ENCODE measurements at places on chromosomes 3 and 15.

GRCh38 chr3:184126006-184126405, 9.2 kb upstream of the EIF2B5 start:
- DNase-seq: no peak

- no peak for DNase-seq
Measured at GRCh38 chr3:61250784-61251173, 473 bp downstream of the FHIT start.

- no peak for DNase-seq
Measured at GRCh38 chr3:188417271-188417696, 263.3 kb downstream of the LPP start.

DNA sequence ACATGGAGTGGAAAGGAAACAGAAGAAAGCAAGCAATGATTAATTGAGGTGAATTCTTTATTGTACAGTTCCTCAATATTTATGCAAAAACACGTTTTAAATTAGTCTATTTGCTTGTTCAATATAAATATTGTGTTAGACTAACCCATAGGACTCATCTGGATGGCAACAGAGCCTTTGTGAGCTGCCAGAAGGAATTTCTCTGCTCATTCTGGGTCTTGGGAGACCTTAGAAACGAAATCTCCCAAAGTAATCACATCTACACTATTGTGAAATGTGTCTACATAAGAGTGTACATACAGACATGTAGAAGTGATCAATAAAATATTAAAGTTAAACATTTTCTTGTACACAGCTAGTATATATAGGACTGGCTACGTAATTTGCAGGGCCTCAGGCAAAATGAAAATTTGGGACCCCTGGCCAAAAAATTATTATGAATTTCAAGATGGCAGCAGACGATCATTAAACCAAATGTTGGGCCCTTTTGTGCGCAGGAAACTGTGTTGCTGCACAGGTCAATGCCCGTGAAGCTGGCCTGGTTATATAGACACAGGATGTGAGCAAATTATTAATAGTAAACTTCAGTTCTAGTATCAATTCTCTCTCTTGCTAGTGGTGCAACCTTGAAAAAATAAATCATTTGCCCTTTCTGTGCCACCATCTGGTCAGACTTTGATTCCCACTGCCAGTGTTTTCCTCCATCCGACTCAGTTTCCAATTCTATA, 83.3 kb downstream of the MINAR1 start:
- DNase-seq: no peak

GRCh38 chr3:12878141-12878574, 36.8 kb upstream of the RPL32 start:
- DNase-seq: no peak

- DNase-seq: no peak
Measured at GRCh38 chr3:37726525-37727290, 135.0 kb upstream of the CTDSPL start.

- DNase-seq: no peak
Measured at GRCh38 chr3:131739211-131739610, 236.4 kb upstream of the MRPL3 start.

DNA sequence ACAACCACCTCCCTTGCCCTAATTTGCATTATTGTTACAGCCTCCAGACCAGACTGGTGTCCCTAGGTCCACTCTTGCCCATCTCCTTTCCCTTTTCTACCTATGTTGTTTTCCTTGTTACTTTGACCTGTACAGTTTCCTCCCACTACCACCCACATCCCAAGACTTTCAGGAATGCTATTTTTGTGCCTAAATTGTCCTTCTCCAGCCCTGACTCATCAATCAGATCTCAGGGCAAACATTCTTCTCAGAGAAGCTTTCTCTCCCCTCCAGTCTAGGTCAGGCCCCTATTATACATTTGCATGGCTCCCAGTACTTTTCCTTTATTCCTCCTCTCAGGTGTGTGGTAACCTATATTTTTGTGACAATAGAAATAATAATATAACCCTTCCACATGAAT, 241.5 kb downstream of the IGSF11 start:
- DNase-seq: peak; percentile 74

DNA sequence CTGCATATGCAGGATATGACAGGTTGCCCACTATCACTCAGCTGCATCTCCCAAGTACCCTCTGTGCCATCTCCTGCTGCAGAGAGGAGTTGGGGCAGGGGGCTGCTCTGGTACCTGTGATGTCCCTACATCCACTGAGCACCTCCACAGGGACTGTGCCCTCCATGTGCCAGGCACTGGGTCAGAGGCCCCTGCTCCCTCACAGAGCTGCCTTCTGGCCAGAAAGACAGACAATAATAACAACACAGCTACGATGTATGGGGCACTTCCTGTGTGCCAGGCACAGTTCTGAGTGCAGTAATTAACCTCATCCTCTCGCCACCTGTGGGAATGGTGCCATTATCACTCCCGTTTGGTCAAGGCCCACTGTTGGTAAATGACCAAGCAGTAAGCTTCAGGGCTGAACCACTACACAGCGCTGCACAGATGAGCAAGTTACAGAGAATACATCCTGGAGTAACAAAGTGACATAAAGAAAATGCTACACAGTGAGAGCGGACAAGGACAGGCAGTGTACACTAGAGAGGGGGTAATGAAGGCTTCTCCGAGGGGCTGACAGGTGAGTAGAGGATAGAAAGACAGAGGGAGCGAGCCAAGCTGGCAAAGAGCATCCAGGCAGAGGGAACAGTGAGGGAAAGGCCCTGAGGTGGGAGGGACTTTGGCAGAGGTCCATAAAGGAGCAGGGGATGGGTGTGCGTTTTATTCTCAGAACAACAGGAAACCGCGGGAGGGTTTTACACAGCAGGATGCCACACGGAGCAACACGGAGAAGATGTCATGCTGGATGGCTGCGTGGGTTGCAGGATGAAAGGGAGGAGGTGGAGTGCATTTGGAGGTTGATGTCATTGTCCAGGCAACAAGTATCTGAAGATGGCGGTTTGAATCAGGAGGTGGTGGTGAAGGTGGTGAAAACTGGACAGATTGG, 13.6 kb downstream of the WNT7A start:
- DNase-seq: no peak

DNA sequence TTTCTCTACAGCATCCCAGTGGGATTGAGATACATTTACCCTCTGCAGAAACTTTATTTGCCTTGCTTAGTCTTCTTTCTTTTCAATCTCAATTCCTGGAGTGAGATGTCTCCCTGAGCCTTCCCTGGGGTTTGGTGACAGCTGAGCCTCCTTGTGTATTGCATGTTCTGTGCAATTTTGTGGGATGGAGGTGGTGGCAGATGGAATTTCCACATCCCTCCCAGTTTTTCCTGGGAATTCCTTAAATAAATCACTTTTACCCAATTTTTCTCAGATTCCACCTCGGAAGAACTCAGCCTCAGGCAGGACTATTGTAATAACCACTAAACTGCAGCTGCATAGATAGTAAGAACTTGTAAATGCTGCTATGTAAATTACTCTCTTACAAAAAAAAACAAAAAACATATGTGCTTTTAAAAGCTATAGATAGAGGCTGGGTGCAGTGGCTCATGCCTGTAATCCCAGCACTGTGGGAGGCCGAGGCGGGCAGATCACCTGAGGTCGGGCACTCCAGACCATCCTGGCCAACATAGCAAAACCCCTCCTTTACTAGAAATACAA, 88.5 kb upstream of the ABHD17C start:
- peak; percentile 1 for DNase-seq

DNA sequence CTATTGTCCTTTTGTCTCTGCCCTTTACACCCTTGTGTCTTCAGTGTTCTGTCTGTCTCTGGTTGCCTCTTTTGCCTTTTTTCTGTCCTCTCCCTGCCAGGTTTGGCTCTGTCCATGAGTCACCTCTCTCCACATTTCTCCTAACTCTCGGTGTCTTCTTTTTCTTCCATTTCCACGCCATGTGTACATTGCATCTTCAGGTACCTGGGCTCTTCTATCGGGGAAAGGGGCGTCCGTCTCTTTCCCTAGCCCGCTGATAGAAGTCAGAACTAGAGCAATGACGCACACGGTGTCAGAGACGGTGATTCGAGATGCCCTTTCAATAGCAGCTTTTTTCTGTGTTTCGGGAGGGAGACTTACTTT, 641 bp downstream of the OPA1 start:
- DNase-seq: peak; percentile 64

- DNase-seq: no peak
Measured at GRCh38 chr3:149296972-149297371, 36.5 kb downstream of the TM4SF18 start.

GRCh38 chr15:43948691-43949325, 122.0 kb downstream of the WDR76 start:
- no peak for DNase-seq

DNA sequence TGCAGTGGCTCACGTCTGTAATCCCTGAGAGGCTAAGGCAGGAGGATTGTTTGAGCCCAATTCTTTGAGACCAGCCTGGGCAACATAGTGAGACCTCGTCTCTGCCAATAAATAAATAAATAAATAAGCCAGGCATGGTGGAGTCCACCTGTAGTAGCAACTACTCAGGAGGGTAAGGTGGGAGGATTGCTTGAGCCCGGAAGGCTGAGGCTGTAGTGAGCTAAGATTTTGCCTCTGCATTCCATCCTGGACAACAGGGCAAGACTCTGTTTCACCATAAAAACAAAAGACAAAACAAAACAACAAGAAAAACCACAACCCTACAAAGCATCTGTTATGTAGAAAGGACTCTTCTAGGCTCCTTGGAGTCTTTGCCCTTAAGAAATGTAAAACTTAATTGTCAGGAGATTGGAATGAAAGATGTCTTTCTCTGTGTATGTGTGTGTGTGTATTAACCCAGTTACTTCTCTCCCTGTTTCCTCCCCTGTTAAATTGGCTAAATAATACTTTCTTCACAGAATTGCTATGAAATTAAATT, 9.5 kb downstream of the NECTIN3 start:
- DNase-seq: peak; percentile 75

GRCh38 chr3:185934767-185935464, 2.9 kb downstream of the TRA2B start:
- DNase-seq: no peak

GRCh38 chr15:47364230-47365141, 352.8 kb upstream of the SEMA6D start:
- DNase-seq: no peak

DNA sequence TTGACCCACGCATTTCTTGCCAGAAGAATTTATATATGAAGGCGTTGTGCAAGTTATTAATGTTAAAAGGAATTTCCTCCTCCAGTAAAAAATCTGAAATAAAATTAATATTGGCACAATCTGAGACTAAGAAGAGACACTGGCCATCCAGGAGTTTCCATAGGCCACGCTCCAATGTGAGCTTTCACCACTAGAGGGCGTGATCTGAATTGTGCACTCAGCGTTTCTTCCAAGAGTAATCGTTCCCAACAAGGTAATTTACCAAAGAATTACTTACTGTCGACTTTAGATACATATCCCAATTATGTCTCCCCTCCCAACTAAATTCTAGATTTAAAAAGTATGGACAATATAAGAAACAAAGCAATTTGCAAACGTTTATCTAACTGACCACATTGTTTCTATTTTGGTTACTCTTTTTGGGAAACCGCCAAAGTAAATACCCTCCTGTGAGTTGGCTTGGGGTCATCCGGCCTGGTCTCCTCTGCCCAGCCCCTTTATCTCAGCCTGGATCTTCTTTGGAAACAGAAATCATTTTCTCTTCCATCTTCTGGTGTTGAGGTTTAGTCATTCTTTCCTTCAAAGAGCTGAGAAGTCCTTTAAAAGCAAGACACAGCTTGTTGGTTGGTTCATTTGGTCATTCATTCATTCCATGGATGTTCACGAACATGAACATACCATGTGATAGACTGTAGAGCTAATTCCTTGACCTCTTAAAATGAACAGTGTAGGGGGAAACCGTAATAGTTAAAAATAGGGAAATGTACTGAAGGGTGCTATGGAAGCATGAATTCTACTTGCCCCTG, 26.2 kb downstream of the POLR2M start:
- no peak for DNase-seq

- no peak for DNase-seq
Measured at GRCh38 chr3:116607205-116607604, 102.4 kb upstream of the TUSC7 start.

DNA sequence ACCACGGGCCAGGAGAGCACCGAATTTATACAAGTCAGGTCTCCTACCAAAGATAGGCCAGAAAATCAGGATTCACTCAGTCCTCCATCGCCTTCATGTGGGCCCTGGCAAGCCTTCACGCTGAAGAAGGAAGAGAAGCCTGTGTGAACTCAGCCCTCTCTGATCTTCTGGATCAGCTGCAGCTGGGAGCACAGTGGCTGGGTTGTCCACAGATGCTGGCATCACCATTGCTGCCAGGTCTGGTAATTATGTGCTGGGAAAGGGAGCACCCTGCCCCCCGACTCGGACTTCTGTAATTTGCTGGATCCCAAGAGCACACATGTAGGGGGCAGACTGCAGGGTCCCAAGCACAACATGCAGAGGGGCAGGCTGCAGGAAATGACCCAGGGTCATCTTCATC, 12.4 kb upstream of the PDE8A start:
- peak; percentile 31 for DNase-seq

DNA sequence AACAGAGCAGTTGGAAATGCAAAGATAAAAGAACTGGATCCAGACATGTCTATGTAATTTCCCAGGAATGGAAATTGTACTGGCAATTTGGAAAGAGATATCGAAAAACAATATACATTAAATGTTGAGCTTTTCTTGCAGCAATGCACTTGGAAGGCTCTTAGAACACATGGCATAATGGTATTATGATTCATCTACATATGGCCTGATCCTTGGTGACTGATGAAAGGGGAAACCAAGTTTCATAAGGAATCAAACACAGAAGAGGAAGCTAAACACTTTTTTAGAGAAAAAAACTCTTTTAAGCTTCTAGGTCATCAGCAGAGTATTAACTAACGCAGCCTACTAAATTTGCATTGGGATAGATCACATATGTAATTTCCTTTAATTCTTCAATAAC, 12.4 kb upstream of the GREM1 start:
- no peak for DNase-seq

GRCh38 chr3:13120289-13120927, 47.2 kb upstream of the IQSEC1 start:
- no peak for DNase-seq

DNA sequence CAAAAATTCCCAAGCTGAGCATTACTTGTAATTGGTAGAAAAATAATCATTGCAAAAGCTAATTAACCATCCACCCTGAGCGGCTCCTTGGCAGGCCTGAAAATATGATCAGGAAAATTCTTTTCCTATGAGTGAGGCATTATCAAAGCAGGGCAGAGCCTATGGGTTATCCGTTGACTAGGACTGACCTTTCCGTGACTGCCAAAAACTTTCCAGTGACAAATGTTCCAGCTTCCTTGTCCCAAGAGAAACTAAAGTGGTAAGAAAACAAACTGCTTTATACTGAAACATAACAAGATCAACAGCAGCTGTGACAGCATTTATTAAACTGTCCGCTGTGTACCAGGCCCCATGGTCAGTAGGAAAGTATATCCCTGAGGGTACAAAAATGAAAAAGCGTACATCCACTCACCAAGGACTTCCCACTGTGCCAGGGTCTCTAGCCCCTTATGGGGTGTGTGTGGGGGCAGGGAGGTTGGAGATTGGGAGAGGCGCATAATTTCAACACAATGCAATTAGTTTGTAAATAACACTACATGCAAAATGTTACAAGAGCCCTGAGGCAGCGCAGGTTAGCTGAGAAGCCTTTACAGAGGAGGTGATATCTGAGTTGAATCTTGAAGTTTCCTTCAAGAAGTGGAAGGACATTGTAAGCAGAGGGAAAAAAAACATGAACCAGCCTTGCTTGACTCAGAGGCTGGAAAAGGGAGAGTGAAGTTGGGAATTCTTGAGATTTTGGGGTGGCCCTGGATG, 8.5 kb downstream of the LIPC start:
- no peak for DNase-seq

Measured in islet precursor cell (in vitro differentiated cells).